ENCODE measurements at places on chromosomes 4 and X.

DNA sequence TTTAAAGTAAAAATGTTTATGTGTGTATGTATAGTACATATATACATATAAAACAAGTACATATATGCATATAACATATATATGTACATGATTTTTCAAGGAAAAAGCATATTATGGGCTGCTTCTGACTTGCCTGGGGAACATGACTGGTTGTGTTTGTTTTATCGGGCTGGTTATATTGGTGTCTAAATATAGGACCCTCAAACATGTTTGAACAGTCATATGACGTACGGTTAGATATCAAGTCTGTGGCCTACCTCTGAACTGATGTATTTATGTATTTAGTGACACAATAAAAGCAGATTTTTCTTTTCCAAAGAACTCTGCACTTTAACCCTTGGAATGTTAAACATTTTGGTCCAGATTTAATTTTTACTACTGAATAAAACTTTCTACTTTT lies 37.9 kb upstream of the ARSD start:
- no peak for DNase-seq

DNA sequence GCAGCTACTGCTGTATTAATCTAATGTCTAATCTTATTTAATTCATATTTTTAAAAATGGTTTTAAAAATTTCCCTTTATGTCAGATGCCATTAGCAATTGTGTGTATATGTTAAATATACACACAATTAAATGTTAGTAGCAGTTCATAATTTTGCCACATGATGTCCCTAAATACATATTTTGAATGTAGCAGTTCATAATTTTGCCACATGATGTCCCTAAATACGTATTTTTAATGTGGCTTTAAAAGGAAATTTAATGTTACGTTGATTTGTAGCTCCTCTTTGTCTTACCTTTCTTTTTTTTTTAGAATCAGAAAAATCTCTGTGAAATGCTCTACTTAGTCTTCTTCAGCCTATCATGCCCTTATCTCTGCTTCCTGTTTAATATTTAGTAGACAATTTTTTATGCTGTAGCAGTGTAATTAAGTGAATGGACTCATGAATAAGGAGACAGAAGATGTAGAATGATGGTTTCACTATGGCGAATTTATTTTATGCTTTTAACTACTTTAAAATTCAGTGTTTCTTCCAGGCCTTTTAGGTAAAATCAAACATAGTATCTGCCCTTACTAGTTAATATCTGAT lies 26.1 kb downstream of the RBM46 start:
- peak; percentile 46 for DNase-seq

DNA sequence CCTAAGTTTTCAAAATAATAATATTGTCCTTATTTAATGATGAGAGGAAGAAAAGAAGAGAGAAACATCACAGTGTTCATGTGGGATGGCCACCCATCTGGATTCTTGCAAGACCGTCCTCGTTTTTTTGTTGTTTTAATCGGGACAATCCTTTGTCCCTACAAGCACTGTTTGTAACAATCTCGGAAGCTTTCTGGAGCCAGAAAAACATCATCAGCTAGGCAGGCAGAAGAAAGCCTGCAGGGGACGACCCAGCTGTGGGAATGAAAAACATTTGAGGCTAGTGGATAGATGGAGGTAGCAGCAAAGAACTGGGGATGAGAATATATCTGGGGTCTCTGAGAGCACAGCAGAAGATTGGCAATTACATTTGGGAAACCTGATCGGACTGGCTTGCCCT lies 105.6 kb downstream of the DKK2 start:
- no peak for DNase-seq

- DNase-seq = no peak
These were observed 426.3 kb downstream of the GPM6A start for GRCh38 chr4:175385797-175386196.

DNA sequence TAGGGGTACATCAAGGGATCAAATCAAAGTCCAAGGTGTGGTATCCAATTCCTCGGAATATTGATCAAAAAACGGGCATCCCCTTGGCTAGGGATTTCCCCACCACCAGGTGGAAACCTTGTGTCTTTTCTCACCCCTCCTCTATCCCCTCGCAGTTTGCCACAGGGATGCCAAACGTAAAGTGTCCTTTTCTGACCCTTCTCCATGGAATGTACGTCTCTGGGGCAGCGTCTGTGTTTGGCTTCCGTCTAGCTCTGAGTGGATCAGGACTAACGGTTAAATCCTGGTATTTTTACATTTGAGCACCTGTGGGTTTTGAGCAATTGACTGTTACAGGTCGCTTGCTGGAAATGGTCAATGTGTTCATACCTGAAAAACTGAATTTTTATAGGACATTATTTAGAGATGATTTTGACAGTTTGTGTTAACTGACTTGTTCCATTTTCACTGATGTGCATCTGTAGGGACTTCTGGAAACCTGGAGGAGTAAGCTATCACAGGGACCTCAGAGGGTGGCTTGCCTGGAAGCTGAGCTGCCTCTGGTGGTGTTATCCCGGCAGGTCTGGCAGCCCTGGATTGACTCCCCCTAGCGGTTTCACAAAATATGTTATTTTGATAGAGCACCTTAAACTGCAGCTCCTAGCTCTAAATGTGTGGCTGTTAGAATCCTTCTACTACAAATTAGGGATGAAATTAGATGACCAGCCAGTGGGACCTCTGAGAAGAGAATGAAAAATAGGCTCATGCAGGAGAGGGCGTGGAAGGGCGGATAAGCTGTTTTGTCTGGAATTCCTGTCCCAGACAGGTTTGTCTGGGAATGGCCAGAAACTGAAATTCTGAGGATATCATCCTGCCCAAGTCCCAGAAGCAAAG lies 8.8 kb upstream of the MGST2 start:
- DNase-seq = peak; percentile 61

All from fibroblast of gingiva (primary cell).